ENCODE measurements at places on chromosomes 7 and 10. TPM values are rescaled to one million over a fixed set of nuclear protein-coding genes. Genes with fewer than 3 reads are reported as not detected.

Gene IRF5
- total RNA-seq: 0.81 TPM

Gene CHAT
- total RNA-seq: not detected

Gene ITGA8
- total RNA-seq: not detected

Gene NUDT13
- total RNA-seq: 1.2 TPM

Gene TMEM196
- not detected for total RNA-seq

Gene EIF3B
- total RNA-seq: 219 TPM

Gene BICC1
- total RNA-seq: 2.0 TPM

Gene CNTNAP2
- 0.17 TPM for total RNA-seq

Gene ADAM8
- 137 TPM for total RNA-seq

Gene WDFY4
- not detected for total RNA-seq

Gene RNF148
- total RNA-seq: not detected

Gene TMEM176A
- not detected for total RNA-seq

Gene ADRB1
- total RNA-seq: 0.41 TPM

Gene CRCP
- total RNA-seq: 25.3 TPM

Gene TET1
- total RNA-seq: 0.51 TPM

Gene TLX1
- total RNA-seq: not detected

Measured in foreskin keratinocyte (primary cell).